Amygdala (tissue), 56 donors: ENCODE measurements at places on chromosomes 13 and 19.
A peak's percentile ranks its signal among the peaks of the same experiment; 100 is the strongest.

DNA sequence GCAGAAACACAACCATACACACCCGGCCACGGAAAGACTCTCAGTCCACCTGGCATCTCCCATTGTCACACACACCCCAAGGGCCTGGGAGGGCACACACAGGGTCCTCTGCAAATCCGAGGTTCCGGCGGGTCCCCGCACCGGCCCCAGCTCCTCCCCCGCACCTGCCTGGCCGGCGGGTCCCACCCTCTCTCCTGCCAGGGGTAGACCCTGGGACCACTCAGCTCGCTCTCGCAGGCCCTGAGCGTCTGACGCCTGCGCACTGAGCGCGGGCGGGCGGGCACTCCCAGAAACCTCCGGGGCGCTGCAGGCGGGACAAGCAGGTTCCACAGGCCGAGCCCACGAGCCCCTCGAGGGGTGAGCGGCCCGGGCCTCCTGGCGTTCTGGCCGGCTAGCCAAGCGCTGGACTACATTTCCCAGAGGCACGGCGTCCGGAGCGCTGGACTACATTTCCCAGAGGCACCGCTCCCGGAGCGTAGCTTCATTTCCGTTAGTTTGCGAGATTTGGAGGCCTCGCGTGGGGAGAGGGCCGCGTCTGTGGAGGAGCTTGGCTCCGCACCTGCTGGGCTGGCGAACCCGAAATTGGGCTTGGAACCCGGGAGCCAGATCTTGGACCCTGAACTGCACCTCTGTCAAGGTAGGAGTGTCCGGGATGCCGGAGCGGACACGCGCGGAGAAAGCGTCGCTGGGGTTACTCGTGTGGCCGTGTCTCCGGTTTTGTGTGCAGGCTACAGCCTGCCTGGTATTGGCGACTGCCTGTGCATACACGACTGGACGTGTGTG lies at the start of gene ZNF420:
Gene ZNF420, plus strand, starts transcription at position 500 of the 783 bp plus-strand sequence. CDS start 10,686 bp downstream, outside the sequence.
- DNase-seq: peak; percentile 81

- no peak for DNase-seq
These were observed 47.1 kb downstream of the MLLT1 start for GRCh38 chr19:6232601-6233055.

- DNase-seq: no peak
These were observed 473.0 kb upstream of the SLC10A2 start for GRCh38 chr13:103539265-103539664.

- DNase-seq: no peak
These were observed 20.6 kb downstream of the OR10H3 start for GRCh38 chr19:15758379-15758778.

DNA sequence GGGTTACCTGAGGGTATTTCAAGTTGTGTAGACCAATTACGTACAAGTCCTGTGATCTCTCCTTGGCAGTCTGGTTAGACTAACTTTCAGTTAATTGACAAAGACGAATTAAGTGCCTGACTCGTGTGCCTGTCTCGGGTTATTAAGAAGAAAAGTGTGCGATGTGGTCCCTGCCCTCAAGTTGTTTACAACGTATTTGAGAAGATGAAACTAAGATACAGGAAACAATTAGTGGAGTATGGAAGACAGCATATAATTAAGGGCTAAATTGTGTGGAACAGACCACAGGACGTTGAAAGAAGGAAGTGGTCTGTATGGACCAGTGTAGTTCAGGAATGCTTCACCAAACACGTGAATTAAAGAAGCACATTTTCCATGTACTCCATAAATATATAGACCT lies 49.2 kb downstream of the KLF5 start:
- no peak for DNase-seq

- DNase-seq: no peak
These were observed 117.9 kb downstream of the RBM26 start for GRCh38 chr13:79287939-79288795.
